ENCODE measurements at places on chromosomes 11 and 22.

DNA sequence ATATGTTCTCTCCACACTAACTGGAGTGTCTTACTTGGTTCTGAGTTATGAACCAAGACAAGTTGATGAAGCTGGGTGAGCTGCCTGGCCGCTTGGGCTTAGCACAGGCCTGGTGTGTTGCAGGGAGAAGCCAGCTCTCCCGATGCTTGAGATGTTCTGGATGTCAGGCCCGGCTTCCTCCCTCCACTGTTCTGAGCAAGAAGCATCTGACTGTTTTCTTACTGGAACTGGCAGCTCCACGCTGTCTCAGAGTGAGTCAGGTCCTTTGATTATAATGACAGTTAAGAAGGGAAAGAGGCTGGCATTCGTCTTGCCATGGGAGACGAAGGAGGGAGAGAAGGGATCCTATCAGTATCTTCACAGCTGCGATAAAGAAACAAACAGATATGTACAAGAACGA lies 46.5 kb upstream of the CRTAM start:
- no peak for DNase-seq

DNA sequence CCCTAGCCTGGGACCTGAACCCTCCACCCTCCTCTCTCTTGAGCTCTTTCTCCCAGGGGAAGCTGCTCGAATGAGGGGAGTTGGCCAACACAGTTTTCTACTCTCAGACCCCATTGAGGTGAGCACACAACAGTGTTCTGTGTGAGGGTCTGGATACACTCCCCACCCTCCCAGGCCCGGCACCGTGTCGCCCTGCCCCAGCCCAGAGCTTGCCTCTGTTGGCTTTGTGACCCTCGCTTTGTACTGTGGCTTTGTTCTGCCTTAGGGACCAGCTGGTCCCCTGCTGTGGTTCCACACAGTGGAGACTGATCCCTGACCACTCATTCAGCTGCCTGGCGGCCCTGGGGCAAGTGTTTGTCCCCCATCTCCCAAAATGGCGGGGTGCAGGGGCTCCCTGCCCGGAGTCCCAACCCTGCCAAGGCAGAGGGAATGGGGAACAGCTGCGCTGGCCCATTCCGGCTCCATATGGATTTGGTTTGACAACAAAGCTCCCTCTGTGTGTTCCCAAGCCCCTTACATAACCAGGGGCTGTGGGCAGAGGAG lies 8.3 kb downstream of the ST3GAL4 start:
- no peak for DNase-seq

- DNase-seq = no peak
Measured at GRCh38 chr11:73287400-73288101, 15.4 kb downstream of the P2RY6 start.

- DNase-seq = no peak
Measured at GRCh38 chr11:14022251-14022650, 59.7 kb downstream of the SPON1 start.

GRCh38 chr11:128477811-128478210 lies 109.5 kb downstream of the ETS1 start:
- no peak for DNase-seq

DNA sequence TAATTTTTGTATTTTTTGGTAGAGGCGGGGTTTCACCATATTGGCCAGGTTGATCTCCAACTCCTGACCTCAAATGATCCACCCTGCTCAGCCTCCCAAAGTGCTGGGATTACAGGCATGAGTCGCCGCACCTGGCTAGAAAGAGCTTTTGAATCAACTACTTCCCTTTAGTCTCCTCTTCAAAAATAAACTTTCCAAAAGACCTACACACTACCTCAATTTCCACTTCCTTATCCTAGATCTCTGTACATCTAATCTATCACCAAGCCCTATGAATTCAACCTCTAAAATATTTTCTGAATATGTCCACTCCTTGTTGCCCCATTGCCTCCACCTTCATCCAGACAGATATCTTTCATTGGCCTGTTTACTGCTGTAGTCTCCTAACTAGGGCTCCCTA lies 13.1 kb upstream of the DDX6 start:
- DNase-seq = no peak

GRCh38 chr11:73585834-73586575 lies 11.9 kb downstream of the FAM168A start:
- DNase-seq = no peak

DNA sequence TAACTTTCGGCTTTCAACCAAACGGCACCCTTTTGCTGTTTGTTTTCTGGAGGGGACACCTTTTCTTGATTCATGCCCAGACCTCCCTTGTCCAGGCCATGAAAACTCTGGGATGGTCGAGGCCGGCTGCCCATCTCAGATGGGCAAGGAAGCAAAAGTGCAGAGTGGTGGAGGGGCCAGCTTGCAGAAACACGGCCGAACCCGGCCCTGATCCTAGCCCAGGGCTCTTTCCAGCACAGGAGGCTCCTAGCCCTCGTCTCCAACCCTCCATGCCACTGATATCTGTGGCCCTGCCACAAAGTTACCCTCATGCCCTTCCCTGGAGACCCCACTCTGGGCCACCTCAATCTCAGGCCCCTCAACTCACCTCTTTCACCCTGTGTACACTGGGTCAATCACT lies 18.9 kb upstream of the SLC22A12 start:
- DNase-seq = no peak

DNA sequence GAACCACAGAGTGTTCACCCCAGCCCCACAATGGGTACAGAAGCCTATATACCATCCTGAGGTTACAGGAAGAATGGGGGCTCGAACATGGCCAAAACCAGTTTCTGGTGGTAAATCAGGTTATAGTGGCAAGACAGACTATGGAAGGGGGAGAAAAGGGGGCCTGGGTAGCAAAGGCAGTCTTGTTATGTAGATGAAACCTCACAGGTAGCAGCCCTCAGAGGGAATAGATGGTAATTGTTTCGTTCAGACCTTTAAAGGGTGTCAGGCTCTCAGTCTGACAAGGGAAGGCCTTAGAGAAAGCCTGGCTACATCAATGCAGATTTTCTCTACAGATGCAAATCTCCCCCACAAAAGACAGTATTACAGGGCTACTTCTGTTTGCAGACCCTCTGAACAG lies 3.4 kb downstream of the CAPN1 start:
- DNase-seq = no peak

- DNase-seq = no peak
Measured at GRCh38 chr11:79294845-79295731, 145.7 kb downstream of the TENM4 start.

- no peak for DNase-seq
Measured at GRCh38 chr11:2138068-2138430, 1.1 kb downstream of the IGF2 start.

DNA sequence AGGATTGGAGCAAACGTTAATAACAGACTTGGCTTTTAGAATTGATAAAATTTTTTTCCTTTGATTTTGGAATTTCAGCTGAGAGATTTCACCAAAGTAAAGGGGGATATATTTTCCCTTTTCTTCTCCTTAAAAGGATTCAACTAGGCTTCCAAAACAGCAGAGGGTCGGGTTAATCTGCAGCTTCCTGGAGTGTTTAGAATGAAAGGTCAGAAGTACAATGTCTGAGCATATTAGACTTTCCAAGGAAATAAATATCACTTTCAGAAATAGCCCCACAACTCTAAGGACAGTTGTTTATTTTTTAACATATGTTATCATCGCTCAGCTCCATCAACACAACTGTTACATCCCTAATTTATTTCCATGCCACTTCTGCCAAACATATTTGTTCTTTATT lies 1532.9 kb upstream of the RAG2 start:
- DNase-seq = no peak

GRCh38 chr11:116851626-116852025 lies 14.2 kb upstream of the APOA1 start:
- DNase-seq = peak; percentile 57

DNA sequence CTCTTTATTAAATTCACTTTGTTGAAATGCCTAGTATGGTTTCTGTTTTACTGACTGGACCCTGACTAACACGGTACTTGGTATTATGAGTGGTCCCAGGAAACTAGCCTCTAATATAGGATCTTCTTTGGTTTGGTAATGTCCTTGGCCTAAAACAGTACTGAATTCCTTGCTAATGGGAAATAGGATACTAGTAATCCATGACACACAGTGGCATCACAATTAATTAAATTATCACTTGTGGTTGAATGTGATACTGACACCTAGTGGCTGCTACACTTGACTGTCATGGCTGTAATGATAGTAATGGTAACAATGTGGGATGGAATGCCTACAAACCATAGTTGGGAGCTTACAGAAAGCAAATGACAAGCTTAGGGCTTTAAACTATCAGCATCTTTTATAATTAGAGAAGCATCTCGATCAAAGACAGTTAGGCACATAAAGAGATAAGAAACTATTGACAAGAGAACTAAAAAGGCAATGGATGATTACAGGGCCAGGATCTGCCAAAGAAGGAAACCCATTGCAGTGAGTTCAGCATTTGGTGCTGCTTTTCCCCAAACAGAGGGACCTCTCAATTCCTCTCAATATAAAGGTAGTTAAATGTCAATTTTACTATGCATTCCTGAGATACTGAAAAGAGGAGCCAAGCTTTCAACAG lies 8.6 kb downstream of the DNHD1 start:
- no peak for DNase-seq

- no peak for DNase-seq
Measured at GRCh38 chr11:110452720-110453119, 23.0 kb downstream of the FDX1 start.

- no peak for DNase-seq
Measured at GRCh38 chr11:73396251-73396930, 20.2 kb downstream of the RELT start.

DNA sequence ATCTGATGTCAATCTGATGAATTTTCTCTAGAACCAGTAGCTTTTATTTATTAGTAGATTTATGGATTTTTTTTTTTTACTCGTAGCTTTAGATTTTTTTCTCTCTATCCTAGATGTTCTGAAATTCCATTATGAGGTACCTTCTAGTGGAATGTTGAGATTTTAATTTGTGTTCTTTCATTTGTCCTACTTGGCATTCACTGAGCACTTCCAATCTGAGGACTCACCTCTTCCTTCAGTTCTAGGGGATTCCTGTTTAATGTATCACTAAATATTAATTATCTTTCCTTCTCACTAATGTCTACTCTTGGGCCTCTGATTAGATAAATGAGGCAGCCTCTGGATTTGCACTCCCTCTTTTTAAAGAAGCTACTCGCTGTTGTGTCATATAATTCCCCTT lies 40.2 kb upstream of the WNT7B start:
- DNase-seq = no peak

GRCh38 chr11:77542296-77542695 lies 47.5 kb upstream of the AQP11 start:
- no peak for DNase-seq

GRCh38 chr11:2519517-2519861 lies 74.7 kb downstream of the KCNQ1 start:
- no peak for DNase-seq

DNA sequence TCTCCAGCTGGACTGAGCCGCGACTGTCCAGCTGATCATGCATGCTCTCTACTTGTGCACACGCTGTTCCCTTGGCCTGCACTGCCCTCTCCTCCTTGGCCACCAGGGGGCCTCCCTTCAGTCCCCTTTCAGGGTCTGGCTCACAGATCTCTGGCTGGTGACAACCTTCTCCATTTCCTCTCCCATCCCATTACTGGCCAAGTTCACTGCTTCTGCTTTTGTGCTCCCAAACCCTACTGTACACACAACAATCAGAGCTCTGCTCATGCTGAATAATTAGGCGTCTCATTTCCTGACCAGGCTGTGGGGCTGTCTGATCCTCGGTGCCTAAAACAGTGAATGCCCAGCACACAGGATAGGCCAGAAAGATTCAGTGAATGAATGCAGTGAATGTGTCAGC lies 224.0 kb upstream of the NARS2 start:
- DNase-seq = peak; percentile 57

DNA sequence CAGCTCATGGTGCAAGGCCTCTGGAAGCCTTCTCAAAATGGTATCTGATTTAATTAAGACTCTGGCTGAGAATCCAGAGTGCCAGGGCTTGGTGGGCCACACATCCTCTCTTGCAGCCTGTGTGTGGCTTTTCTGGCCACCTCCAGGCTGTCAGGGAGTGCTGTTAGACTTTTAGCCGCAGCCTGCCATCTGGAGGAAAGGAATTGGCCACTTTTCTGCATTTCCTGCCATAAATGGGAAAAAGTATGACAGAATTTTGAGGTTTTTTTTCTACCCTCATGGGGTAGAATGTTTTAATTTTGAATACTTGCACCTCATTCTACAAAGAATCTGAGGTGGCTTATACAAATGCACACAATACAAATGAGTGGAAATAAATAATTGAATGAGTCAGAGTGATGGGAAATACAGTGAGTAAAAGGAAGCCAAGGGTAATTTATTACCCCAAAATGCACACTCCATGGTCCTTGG lies 218.4 kb downstream of the ADAMTS15 start:
- no peak for DNase-seq

DNA sequence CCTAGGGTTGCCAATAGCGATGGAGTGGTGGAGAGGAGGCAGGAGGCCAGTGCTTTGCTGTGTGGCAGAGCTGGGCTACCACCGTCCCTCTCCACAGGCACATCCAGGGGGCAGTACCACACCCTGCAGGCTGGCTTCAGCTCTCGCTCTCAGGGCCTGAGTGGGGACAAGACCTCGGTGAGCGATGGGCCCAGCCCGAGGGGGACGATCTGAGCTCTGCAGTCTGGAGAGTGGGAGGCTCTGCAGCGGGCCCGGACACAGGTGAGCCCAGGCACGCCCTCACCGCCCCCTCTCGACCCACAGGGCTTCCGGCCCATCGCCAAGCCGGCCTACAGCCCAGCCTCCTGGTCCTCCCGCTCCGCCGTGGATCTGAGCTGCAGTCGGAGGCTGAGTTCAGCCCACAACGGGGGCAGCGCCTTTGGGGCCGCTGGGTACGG lies 2.5 kb downstream of the PKP3 start:
- no peak for DNase-seq

DNA sequence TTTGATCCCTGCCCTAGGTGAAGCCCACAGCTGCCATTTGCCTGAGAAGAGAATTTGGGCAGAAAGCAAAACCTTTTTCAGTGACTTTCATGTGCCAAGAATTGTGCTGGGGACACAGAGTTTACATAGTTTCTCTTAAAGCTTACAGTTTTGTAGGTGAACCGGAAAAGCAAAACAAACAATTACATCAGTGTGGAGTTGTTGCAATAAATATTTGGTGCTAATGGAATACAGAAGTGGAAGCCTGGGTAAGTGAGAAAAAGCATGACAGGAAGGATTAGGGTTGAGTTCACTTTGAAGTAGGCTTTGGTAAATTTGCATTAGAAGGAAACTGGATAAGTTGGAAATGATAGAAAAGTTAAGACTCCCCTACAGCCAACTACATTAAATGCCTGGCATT lies 82.7 kb downstream of the RASSF10 start:
- DNase-seq = no peak

DNA sequence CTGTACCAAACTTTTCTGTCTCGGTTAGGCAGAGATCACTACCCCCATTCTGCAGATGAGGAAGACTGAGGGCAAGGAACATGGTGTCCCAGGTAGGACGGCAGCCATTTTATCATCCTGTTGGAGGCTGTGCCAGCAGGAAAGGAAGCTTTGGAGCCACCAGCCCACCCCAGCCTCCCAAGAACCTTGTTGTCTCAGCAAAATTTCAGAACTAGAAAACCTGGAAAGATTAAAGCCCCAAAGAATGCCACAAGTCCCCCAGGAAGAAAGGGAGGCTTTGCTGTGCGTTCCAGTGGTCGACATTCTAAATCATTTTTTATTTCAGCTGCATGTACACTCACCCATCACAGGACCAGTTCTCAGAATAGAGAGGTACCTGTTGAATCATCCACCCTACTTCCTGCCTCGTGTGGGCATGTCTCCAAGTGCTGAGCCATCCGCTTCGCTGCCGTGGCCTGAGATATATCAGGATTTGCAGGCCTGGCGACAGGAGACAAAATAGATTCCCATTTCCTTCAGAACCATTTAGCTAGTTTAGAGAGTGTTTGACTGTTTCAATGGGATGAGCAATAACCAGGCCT lies 13.0 kb upstream of the EIF3D start:
- peak; percentile 54 for DNase-seq

Data from stimulated activated naive CD8-positive, alpha-beta T cell treated with anti-CD3 and anti-CD28 coated beads, Interleukin-15, Interleukin-2, amounts not matched to agents 100 U/mL and 50 U/mL, for 24 hours (primary cell).